Amniotic epithelial cell (primary cell): ENCODE measurements at places on chromosomes 2 and 18.
A peak's percentile ranks its signal among the peaks of the same experiment; 100 is the strongest.

GRCh38 chr2:238747114-238747513 is 100.8 kb upstream of the TWIST2 start:
- DNase-seq, result no peak

DNA sequence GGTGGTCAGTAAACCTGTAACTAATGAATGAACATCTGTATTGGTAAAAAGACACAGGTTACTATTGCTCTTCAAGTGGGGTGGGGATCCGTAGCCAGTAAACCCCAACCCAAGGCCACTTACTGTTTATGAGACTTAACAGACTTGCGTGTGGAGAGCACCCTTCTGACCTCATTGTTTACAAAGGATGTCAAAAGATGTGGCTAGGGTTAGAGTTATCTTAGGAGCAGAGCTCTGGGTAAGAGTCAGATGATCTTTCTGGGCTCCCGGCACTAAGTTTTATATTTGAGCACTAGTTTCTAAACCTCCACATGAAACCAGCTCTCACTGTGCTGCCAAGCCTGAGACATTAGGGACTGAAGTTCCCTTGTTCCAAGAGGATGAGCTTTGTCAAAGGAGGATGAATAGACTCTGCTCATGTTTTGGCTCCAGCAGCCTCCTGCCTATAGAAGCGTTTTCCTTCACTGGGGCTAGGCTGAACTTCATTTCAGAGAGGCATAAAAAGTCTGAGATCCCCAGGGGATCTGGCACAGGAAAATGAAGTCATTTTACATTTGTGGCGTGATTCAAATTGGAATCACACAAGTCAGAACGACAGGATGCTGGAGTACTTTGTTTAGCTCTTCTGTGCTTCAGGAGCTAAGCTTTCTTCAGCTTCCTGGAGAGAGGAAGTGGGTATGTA is 403.1 kb upstream of the TRIB2 start:
- DNase-seq, result peak; percentile 79

DNA sequence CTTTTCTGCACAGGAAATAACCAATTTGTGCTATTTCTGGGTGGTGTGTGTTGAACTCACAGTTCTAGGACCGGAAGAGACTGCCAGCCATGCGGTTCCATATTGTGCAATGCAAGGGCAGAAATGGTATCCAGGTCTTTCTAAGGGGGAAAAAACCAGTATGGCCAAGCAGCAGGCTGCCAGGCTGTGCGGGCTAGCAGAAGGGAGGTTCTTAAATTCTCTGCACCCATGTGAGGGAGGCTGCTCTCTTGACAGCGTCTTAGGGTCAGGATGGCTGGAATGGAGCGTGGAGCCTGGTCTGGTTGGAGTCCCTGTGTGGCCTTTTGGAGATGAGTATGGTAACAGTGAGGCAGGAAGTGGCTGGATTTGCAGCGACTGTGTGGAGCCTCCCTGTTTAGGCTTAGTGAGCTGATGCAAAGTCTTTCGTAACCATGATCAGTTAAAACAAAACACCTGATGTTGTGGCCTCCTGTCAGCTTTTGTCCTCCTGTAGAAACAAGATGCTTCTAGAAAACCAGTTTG is 52.6 kb downstream of the NCK2 start:
- DNase-seq, result peak; percentile 54

DNA sequence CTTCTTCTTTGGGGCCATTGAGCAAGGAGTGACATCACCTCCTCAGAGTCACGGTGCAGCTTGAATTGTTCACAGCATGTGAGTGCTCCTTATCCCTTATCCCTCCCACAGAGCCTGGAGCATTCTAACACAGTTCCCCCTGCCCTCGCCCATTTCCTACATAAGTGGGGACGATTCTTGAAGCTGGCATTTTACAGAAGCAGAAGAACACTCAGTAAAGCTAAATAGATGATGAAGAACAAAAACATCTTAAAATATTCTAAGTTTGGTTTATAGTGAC is 135.8 kb upstream of the APCDD1 start:
- DNase-seq, result no peak

DNA sequence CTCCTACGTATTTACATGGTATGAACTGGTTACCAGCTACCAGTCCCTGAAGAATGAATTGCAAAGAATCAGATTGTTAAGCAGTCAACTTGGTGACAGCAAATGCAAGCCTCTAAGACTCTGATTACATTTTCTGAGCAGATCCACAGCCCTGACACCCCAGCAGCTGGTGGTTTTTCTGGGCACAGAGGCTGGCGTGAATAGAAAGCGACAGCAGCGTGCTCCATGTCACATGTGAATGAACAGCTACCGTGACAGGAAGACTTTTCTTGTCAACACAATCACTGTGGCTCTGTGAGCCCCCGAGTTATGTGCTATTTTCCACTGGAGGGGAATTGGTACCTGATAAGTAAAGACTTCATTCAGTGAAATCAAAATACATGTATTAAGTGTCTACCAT is 93.2 kb upstream of the CBLN2 start:
- DNase-seq, result no peak

- DNase-seq, result no peak
Measured at GRCh38 chr2:30736461-30737325, 70.6 kb downstream of the CAPN13 start.

- DNase-seq, result no peak
Measured at GRCh38 chr18:50331691-50332090, 43.2 kb upstream of the SKA1 start.

- DNase-seq, result no peak
Measured at GRCh38 chr2:156797832-156798231, 361.7 kb downstream of the GPD2 start.

DNA sequence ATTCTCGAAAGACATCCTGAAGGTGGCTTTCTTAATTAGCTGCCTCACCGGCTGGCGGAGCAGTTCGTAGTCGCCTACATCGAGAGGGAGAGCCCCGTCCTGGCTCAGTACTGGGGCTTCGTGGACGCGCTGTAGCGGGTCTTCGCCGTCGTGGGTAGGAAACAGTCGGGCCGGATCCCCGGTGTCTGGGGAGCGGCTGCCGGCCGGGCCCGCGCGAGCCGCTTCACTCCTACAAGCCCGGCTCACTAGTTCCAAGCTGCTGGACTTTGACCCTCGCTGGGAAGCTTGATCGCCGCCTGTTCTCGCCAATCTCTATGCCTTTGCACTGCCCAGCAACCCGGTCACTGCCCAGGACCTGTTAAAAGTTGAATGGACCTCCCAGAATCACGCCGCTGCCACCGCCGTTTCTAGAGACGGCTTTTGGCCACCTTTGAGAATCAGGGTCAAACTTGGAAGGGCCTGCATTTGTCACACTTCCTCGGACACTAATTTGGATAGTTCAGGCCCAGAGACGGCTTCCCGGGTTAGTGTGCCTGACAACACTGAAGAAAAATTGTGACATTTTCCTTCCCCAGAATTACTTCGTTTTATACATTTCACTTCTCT is 41.4 kb upstream of the AKAIN1 start:
- DNase-seq, result peak; percentile 35

- peak; percentile 99 for DNase-seq
Measured at GRCh38 chr2:43086451-43087221, 139.8 kb downstream of the ZFP36L2 start.

- DNase-seq, result no peak
Measured at GRCh38 chr2:141654311-141654710, 476.5 kb downstream of the LRP1B start.

DNA sequence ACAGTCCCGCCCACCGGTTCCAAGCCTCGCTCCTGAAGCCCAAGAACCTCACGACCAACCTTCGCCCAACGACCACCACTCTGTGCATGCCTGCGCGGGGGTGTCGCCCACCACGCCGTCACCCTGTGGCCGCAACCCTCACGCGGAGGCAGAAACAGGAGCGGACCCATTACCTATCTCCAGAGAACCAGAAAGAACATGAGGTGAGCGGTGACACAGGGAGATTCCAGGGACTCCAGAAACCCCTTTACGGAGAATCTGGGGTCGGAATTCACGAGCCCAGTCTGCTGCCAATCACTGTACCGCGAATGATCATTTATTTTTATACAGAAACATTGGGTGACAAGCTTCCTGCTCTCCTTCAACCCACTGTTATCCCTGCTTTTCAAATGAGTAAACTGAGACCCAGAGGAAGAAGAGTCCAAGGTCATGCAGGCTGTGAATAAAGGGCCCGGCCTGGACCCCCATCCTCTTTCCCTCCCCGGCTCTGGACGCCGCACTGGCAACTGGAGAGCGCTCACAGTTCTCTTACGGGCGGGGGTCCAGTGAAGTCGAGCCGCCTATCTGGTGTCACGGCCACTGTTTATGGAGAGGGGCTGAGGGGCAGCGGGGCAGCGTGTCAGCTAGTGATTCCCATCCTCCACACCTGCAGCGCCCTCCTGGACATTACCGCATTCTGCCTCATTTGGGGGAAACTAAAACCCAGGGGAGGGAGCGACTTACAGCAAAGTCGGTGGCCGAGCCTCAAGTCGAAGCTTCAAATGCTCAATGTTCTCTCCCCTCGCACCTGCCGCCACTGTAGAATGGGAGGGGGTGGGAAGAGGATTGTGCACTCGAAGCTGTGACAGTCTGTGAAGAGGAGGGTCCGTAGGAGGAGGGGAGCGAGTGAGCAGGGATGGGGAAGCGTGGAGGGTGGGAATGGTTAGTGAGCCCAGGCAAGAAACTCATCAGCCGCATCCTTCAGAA is 723 bp upstream of the SLC30A3 start:
- no peak for DNase-seq

DNA sequence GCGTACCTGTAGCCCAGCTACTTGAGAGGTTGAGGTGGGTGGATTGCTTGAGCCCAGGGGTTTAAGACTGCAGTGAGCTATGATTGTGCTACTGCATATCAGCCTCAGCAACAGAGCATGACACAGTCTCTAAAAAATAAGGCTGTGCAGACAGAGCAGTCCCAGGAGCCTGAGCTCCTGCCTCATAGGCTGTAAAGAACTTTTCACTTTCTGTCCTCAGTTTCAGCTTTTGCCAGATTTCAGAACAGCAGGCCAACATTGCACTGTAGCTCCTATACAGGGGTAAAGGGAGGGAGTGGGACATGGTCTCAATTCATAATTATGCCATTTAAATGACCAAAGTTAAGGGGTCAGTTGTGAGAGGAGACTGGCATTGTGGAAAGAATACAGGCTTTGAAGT is 150.6 kb downstream of the GALNT1 start:
- DNase-seq, result no peak

- no peak for DNase-seq
Measured at GRCh38 chr2:187302116-187302515, 145.9 kb downstream of the CALCRL start.

DNA sequence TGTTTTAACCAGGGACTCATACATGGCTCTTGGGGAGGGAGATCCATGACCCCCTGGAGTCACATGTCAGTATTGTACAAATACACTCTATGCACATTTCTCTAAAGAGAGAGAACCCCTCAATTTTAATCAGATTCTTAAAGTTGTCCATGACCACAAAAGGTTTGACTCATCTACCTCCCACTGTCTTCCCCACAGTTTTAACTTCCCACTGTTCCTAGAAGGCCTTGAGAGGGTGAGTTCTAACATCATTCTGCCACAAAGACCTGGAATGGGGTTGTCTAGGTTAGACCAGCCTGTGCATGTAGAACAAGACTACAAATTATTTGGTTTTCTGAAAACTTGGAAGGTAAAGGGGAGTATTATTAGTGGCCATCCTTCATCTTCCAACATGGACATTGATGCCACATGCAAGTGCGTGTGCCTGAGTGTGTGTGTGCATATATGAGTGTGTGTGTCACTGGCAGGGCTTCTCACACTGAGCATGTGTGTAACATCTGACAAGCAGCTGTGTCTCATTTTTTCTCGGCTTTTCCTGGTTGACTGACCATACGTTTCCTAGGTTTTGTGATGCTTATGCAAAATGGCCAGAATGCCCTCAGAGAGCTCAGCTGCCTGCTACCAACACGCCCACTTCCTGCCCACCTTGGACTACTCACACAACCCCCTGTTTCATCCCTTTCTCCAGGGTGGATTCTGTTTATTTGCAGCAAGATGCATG is 94.6 kb upstream of the LGALSL start:
- DNase-seq, result peak; percentile 16

DNA sequence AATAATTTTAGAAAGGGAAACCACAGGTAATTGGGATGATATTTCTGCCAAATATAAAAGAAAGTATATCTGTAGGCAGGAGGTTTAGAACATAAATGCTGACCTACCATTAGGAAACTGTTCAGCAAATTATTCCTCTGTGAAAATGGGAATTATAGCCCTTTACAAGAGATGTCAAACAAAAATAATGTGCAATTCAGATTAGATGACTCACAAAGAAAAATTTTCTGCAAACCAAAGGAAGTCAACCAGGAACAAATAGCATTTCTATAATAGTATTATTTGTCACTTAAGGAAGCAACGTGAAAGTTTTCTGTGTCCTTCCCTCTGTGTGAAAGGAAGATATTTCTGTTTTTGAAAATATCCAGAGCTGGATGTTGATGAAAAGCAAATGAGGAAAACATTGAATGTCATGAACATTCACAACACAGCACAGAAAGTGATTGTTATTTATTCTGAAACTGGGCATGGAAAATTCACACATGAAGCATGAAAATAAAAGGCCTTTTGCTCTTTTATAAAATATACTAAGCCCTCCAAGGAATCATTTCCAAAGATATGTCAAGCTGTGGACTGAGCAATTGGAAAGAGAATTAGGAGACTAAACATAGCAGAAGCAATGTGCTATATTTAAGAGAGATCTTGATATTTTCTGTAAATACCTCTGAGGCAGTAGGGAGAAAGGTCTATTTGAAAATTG is 57.9 kb upstream of the SPHKAP start:
- DNase-seq, result no peak

DNA sequence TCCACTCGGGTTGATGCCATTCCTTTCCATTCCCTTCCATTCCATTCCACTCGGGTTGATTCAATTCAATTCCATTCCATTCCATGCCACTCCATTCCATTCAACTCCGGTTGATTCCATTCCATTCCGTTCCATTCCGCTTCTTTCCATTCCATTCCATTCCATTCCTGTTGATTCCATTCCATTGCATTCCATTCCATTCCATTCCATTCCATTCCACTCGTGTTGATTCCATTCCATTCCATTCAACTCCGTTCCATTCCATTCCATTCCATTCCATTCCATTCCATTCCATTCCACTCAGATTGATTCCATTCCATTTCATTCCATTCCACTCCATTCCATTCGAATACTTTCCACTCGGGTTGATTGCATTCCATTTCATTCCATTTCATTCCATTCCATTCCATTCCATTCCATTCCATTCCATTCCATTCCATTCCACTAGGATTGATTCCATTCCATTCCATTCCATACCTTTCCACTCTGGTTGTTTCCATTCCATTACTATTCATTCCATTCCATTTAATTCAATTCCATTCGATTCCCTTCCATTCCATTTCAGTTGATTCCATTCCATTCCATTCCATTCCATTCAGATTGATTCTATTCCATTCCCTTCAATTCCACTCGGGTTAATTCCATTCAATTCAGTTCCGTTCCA is 1141.8 kb downstream of the RPIA start:
- DNase-seq, result no peak

GRCh38 chr2:144328938-144329337 is 191.0 kb downstream of the ZEB2 start:
- no peak for DNase-seq

- DNase-seq, result peak; percentile 14
Measured at GRCh38 chr18:59233017-59233410, 13.1 kb downstream of the GRP start.

- no peak for DNase-seq
Measured at GRCh38 chr18:24657444-24657842, 197.0 kb downstream of the HRH4 start.

- DNase-seq, result no peak
Measured at GRCh38 chr2:2714408-2714807, 383.3 kb upstream of the MYT1L start.

- no peak for DNase-seq
Measured at GRCh38 chr18:59085126-59085794, 54.4 kb upstream of the SEC11C start.

GRCh38 chr2:165471349-165471950 is 2.0 kb downstream of the CSRNP3 start:
- DNase-seq, result no peak

- DNase-seq, result no peak
Measured at GRCh38 chr2:71811157-71811556, 336.5 kb downstream of the CYP26B1 start.
